ENCODE measurements at places on chromosomes 3 and 15.

DNA sequence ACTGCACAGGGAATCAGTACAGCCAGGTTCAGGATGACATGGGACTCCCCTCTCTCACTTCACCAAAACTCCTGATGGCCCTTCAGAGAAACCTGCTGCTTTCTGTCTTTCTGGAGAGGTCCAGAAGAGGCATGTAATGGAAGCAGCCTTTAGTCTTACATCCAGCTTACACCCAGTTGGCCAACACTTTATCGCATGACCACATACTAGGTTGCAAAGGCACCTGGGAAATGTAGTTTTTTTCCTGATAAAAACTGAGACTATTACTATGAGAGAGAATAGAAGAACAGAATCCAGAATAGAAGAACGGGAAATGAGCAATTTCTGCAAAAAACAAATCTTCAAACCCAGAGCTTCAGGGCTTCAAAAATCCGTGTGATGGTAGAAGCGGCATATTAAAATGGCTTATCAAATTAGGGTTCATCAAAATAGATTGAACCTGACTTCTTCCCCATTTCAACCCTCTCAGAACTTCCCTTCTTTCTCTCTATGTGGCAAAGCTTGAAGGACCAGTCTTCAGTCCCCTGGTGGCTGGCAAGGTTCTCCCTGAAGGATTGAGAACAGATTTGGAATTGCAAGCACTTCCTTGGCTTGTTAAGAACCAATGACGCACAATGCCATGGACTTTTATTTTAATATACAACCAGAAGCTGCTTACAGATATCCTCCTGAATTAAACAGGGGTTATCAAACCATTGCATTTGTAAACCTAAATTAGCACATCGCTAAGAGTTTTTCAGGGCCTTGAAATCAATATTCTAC is 34.4 kb downstream of the CORO2B start:
- no peak for DNase-seq

DNA sequence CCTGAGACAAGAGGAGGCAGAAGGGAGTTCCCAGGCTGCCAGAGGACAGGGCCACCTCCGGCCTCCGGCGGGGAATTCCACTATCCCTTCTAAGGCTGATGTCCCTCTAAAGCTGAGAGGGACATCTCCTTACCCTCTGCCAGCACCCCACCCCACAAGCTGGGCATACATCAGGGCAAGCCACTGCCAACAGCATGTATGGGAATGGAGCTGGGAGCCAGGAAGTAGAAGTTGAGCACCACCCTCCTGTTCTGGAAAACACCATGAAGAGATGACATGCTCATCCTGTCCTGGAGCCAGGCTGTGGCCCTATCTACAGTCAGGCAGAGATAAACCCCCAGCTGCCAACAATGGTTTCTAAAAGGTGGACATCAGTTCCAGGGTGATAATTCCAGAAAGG is 7.1 kb downstream of the PLCD1 start:
- no peak for DNase-seq

DNA sequence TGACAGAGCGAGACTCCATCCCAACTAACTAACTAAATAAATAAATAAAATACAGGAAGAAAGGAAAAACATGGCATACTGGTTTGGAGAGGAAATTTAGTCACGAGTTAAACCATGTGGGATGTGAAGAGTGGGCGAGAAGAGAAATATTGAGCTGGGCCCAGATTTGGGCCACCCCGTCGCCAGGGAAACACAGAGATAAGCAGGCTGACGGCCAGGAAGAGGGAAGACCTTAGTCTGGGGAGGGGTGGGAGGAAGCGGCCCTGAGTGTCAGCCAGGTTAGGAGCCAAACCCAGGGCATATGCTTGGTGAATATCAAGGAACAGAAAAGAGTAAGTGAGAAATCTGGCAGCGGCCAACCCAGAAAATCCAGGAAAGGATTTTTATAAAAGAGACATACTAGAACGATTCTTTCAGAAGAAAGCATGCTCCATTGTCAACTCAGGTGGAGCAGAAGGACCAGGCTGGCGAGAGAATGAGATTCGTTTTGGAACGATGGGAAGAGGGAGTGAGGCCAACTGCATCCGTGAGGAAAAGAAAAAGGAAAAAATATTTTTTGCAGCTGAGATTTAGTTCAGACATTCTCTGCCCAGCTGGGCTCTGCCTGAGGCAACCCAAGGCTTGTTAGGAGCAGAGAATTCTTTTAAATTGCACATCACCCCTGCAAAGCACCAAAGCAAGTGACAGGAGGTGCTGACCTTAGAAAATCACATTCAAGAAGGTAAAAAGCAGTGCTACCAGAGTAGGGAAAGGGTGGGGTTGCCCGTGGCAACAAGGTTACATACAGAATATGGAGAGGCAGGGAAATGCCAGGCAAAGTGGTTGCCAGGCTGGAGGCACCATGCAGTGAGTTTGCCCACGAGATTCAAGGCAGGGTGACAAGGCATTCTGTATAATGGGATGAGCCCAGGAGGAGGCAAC is 59.3 kb upstream of the RAD18 start:
- peak; percentile 54 for DNase-seq

GRCh38 chr3:15475161-15475560 is 46.3 kb downstream of the COLQ start:
- DNase-seq = no peak

DNA sequence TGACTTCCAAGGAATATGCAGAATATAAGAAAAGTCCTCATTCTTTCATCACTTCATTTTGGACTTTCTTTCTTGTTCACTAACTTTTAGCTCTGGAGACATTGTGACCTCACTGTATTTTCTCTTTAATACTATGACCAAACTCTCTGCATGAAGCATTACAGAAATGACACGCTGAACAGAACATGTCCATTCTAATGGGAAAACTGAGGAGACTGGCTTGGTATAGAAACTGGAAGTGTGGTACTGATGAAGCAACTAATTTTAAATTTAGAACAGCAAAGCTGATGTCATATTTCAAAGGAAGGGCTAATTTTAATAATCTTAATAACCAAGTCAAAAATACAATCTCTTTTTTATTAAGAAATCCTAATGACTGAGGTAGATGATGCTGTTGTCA is 4.7 kb downstream of the DPH3 start:
- DNase-seq = no peak
